Hindlimb muscle (tissue), 1 donor: ENCODE measurements at places on chromosomes 6 and 20. TPM values are rescaled to one million over a fixed set of nuclear protein-coding genes. Genes with fewer than 3 reads are reported as not detected.

The SNAP25 gene
- polyA plus RNA-seq, result 1.1 TPM

The RIMS1 gene
- 0.40 TPM for polyA plus RNA-seq

The GUCA1A gene
- polyA plus RNA-seq, result not detected

The MEI4 gene
- polyA plus RNA-seq, result not detected

The RNGTT gene
- polyA plus RNA-seq, result 10.5 TPM

The LY6G6F gene
- polyA plus RNA-seq, result not detected

The TLDC2 gene
- 1.0 TPM for polyA plus RNA-seq

The RBM38 gene
- polyA plus RNA-seq, result 72.6 TPM

The CST4 gene
- polyA plus RNA-seq, result not detected

The BMP7 gene
- 4.6 TPM for polyA plus RNA-seq

The CD93 gene
- polyA plus RNA-seq, result 66.7 TPM

The TFAP2D gene
- polyA plus RNA-seq, result not detected

The IL17F gene
- polyA plus RNA-seq, result not detected

The PRICKLE4 gene
- polyA plus RNA-seq, result 2.0 TPM

The PPIL6 gene
- polyA plus RNA-seq, result 5.4 TPM

The AGPAT1 gene
- polyA plus RNA-seq, result 66.1 TPM

The CTCFL gene
- polyA plus RNA-seq, result 0.21 TPM

The TGM3 gene
- polyA plus RNA-seq, result 0.61 TPM

The BPIFB2 gene
- polyA plus RNA-seq, result not detected

The SCGN gene
- polyA plus RNA-seq, result 0.18 TPM

The HAO1 gene
- polyA plus RNA-seq, result not detected

The ZNF334 gene
- 11.8 TPM for polyA plus RNA-seq

The MAP7 gene
- 0.45 TPM for polyA plus RNA-seq

The GATA5 gene
- 0.08 TPM for polyA plus RNA-seq

The PDE10A gene
- 6.3 TPM for polyA plus RNA-seq

The OR12D3 gene
- polyA plus RNA-seq, result not detected

The PRSS35 gene
- 9.0 TPM for polyA plus RNA-seq

The TRIM40 gene
- not detected for polyA plus RNA-seq

The PTCRA gene
- not detected for polyA plus RNA-seq

The CHRNA4 gene
- 0.25 TPM for polyA plus RNA-seq
